ENCODE measurements at places on chromosomes 1 and 21. TPM values are rescaled to one million over a fixed set of nuclear protein-coding genes. Genes with fewer than 3 reads are reported as not detected.

Gene ADAR
- 173 TPM for total RNA-seq

Gene SYDE2
- total RNA-seq: 4.9 TPM

Gene PIK3C2B
- total RNA-seq: 1.9 TPM

Gene OR2T2
- not detected for total RNA-seq

Gene HSD3B2
- not detected for total RNA-seq

Gene CD5L
- total RNA-seq: not detected

Gene ILDR2
- total RNA-seq: not detected

Gene RGS8
- total RNA-seq: 0.16 TPM

Gene LYPD8
- not detected for total RNA-seq

Gene SLC30A2
- not detected for total RNA-seq

Gene BCAR3
- total RNA-seq: 68.8 TPM

Gene ANGPTL1
- 1.1 TPM for total RNA-seq

Gene GPR61
- total RNA-seq: not detected

Gene VASH2
- total RNA-seq: not detected

Gene ROR1
- 10.5 TPM for total RNA-seq

Gene GRHL3
- total RNA-seq: not detected

Gene STIL
- total RNA-seq: 6.3 TPM

Gene TFF1
- total RNA-seq: not detected

Gene GREM2
- total RNA-seq: 4.3 TPM

Gene AADACL3
- total RNA-seq: not detected

Gene AMY1C
- total RNA-seq: not detected

Gene KCNE2
- total RNA-seq: 0.16 TPM

Gene PCP4
- not detected for total RNA-seq

Gene ACP6
- 5.7 TPM for total RNA-seq

Gene CZIB
- 45.2 TPM for total RNA-seq

Gene C1orf115
- total RNA-seq: 0.49 TPM

Gene ZZZ3
- 109 TPM for total RNA-seq

Gene TCHH
- total RNA-seq: under 0.01 TPM

Gene BRINP2
- 0.32 TPM for total RNA-seq

Gene SPRR2A
- not detected for total RNA-seq

Gene HSPA6
- total RNA-seq: not detected

Gene HAO2
- under 0.01 TPM for total RNA-seq

Gene DENND2C
- total RNA-seq: 3.6 TPM

Gene GPR157
- 3.1 TPM for total RNA-seq

Gene AMY1A
- not detected for total RNA-seq

Gene CASQ1
- total RNA-seq: not detected

Gene CELA2B
- not detected for total RNA-seq

Gene GCSAML
- not detected for total RNA-seq

Gene TRIM46
- 7.4 TPM for total RNA-seq

Gene LMOD1
- total RNA-seq: 60.5 TPM

Gene SHISA4
- 32.5 TPM for total RNA-seq

Gene DNASE2B
- total RNA-seq: not detected

Gene KCNN3
- total RNA-seq: not detected

Gene THAP3
- total RNA-seq: 16.5 TPM

Gene TM2D1
- total RNA-seq: 29.4 TPM

Gene CACNA1S
- not detected for total RNA-seq

Gene GJA4
- total RNA-seq: not detected

Gene SLAMF9
- not detected for total RNA-seq

Gene TFAP2E
- 0.32 TPM for total RNA-seq

Data from hair follicle dermal papilla cell (primary cell).